HS-27A (cell line): ENCODE measurements at places on chromosomes 16 and 17.

DNA sequence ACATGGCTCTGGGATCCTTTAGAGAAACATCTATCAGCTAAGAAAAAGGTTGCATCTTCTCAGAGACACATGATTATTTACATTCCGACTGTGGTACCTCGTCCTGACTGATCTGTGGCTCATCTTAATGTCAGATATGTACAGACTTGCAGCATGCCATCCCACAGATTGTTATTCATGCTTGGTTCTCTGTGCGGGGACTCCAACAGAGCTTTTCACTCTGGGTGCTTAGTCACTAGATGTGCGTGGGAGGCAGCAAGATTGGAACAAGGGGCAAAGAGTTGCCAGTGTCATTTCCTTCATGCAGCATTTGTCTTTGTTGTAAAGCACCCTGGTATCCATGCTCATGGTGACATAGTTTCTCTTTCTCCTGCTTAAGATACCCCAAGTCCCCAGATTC is 179.1 kb upstream of the CACNG5 start:
- no peak for DNase-seq

DNA sequence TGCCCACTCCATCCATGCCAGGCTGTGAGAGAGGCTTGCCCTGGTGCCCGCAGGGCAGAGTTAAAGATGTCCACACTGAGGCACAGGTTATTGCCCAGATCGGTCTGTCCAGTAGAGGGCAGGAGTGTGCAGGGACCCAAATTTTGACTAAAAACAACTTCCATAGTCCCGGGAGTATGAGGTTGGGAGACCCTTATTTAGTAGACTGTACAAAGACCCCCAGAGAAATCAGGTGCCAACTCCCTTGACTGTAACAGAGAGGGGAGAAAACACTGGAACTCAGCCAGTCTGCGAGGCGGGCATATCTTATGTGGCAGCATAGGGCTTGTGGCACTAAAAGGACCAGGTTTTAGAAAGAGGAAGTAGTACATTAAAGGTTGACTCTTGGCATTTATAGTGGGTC is 43.4 kb downstream of the HNF1B start:
- DNase-seq = no peak

DNA sequence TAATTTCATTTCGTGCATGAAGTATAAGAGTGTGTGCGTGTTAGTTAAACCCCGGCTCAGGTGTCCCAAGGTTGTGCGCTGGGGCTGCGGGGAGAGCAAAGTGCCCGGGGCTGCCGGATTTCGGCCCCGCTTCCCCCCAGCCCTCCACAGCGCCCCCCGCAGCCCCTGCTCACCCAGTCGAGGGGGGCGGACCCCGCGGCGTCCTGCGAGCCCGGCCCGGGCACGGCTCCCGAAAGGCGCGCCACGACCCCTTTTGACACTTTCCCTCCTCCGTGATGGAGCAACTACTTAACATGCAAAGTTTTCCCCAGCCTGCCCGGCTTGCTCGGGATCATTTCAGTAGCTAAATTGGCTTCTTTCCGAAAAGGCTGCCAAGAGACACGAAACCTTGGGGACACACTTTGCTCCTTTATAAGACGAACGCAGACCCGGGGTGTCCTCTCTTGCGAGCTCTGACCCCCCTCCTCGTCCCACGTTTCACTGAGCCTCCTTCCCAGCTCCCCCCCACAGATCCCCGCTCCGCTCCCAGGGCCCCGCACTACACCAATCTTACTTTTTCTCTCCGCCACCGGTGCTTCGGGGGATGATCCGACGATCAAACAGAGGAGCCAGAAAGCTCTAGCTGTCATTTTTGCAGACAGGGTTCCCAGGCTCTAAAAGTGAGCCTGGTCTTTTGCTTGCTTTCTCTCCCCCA is 552 bp downstream of the C17orf58 start:
- no peak for DNase-seq

DNA sequence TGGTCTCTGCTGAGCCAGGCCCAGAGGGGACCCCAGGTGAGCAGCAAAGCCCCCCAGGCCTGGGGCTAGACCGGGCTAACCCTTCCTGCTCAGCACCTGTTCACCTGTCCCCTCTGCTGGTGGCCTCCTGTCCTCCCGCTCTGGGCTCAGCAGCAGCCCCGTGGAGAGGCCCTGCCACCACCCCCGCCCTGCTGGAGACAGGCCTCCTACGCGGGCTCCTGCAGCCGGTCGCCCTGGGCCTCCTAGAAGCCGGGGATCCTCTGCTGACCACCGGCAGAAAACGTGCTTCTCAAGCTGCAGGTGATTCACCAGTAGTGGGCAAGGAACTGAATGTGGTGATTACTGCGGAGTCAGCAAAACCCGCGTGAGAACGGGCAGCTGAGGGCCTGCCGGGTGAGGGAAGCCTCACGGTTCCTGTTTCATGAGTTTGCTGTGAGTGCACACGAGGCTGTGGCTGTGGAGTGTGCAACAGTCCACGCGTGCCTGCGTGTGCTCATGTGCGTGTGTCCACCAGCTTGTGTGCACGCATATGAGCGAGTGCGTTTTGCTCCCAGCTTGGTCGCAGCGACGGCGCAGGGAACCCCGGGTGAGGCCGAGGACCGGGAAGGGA is 792 bp downstream of the SECTM1 start:
- DNase-seq = no peak

- DNase-seq = no peak
These were observed 9.1 kb downstream of the MPRIP start for GRCh38 chr17:17051380-17051779.

- no peak for DNase-seq
These were observed 52.1 kb downstream of the METRNL start for GRCh38 chr17:83131401-83132011.
